ENCODE measurements at places on chromosomes 6 and 20.

DNA sequence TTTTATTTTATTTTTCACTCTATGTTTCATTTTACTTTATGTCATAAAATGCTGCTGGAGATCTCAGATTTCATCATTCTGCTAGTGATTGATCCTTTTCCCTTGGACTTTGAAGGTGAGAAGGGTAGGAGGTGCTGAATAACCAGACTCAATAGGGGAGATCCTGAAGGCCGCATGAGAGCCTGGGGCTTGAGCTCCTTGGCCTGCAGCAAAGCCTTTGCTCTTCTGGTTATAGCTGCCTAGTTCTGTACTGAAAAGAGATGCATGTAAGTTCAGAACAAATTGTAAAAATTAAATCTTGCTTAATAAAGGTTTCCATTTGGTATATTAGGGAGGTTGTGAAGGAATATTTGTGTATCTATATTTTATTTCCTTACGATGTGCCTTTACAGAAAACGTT, 430.2 kb downstream of the QKI start:
- DNase-seq: no peak

GRCh38 chr6:14280006-14280510, 162.5 kb downstream of the CD83 start:
- no peak for DNase-seq

DNA sequence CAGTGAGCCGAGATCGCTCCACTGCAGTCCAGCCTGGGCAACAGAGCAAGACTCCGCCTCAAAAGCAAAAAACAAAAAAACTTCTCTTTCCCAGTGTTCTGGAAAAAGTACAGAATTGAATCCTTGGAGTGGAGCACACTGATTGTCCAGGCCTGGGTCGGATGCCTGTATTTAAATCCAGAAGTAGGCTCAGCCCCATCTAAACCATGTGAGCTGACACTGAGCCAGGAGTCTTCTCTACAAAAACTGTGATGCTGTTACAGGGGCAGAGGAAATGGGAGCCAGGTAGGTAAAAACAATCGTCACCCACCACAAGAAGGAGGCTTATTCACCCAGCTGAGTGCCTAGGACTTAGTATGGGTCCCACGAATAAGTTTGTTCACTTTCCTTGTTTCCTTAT, 43.0 kb upstream of the PTPN1 start:
- DNase-seq: no peak

DNA sequence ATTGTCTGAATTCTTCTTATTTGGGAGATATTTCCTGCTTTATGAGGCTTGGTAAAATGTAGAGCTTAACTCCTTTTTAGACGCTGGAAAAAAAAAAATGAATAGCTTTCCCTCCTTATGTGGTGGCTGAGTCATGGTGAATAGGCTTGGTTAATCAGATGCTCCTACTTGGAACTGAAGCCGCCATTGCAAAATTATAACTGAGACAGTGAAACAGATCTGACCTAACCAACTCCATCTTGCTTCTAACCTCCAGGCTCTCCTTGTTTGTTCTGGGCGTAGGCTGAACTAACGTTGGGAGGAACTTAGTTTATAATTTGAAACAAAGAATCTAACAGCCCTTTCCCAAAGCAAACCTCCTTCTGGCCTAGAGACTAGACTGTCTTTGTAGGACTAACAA, 43.2 kb upstream of the PLCB4 start:
- DNase-seq: no peak

DNA sequence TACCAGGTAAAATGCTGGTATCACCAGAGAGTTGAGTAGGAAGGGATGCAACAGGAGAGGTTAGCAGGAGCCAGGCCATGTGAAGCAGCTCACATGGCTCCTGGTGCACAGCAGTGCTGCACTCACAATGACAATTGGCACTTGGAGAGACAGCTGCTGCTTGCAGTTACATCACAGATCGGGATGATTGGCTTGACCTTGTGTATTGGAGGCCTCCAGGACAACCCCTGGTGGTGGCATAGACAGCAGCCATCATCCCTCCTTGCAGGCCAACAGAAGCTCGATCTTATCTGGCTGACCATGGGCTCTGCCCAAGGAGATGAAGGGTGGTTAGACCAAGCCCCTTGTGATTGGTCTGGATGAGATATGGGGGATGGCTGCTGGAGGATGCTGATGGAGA, 73.0 kb downstream of the EYA2 start:
- DNase-seq: no peak

GRCh38 chr6:163419413-163420288, 5.1 kb downstream of the QKI start:
- no peak for DNase-seq

GRCh38 chr6:138030872-138031271, 76.3 kb downstream of the PERP start:
- DNase-seq: no peak

Data from activated CD4-positive, alpha-beta T cell treated with anti-CD3 and anti-CD28 coated beads for 4 hours (primary cell).